Suppressor macrophage (primary cell): ENCODE measurements at places on chromosomes 7 and 10.

GRCh38 chr7:151245360-151246101 lies 3.0 kb downstream of the SMARCD3 start:
- peak; percentile 56 for DNase-seq

DNA sequence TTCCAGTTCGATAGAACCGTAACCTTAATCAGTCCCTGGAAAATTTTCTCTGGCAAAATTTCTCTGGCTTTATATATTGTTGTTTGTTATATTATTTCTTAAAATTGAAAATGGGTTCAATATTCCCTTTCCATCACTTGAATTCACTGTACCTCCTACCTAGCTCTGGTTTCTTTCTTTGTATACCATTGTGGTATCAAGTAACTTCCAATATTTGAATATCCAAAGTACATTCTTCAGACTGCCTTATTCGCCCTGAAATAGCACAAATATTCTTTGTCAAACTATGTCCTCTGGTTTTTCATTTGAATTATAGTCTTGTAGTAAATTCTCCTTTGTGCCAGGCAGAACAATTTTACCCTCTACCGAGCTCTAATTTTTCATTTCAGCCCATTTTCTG lies 541.6 kb downstream of the REEP3 start:
- DNase-seq = no peak

GRCh38 chr10:30373596-30374327 lies 24.7 kb upstream of the MTPAP start:
- DNase-seq = no peak

- no peak for DNase-seq
Measured at GRCh38 chr7:1848013-1848640, 178.1 kb downstream of the ELFN1 start.

GRCh38 chr10:100184426-100184825 lies 1.4 kb downstream of the ERLIN1 start:
- no peak for DNase-seq

- no peak for DNase-seq
Measured at GRCh38 chr10:49562893-49563292, 24.0 kb upstream of the ERCC6 start.

GRCh38 chr7:11714676-11715075 lies 117.3 kb downstream of the THSD7A start:
- DNase-seq = no peak

DNA sequence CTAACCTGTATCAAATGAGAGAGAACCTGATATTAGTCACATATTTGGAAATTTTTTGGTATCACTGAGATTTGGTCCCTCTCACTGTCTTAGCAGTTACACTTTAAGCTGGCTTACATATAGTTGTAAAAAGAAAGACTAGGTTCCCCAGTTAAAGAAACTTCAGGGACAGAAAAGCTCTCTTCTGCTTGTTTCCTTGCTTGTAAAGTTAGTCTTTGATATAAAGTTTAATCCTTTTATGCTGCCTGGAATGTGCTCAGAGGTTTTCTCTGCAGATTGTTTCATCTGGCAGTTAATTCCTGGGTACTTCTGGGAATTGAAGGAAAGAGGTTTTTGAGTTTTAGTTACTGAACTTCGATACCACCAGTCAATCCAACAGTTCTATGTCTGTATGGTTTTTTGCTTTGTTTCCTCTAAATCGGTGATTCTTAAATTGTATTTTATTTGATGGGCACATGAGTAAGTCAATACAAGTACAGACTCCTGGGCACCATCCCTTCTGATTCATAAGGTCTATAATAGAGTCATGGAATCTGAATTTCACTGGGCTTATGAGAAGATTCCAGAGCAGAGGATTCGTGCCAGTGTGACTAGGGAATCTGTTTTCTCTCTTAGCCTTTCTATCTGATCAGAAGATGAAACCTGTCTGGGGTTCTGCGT lies 1080.9 kb upstream of the C7orf33 start:
- DNase-seq = no peak

GRCh38 chr7:41103331-41103730 lies 599.6 kb downstream of the INHBA start:
- peak; percentile 29 for DNase-seq

DNA sequence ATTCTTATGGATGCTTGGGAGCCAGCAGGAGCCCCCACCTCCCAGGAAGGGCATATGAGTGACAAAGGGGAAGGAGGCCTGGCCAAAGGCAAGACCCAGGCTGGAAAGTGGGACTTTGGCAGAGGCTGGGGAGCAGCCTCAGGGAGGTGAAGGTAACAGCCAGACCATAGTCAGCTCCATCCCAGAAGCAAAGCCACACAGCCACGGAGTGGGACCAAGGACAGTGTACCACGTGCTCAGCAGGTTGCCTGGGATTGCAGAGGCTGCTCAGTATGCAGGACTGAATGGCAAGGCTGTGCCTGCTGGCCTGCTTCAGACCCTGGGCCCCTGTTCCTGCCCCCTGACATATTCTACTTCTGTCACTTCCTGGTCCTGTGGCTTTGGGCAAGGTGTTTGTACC lies 17.6 kb upstream of the GPR26 start:
- DNase-seq = no peak

GRCh38 chr7:90719155-90719554 lies 123.0 kb downstream of the CDK14 start:
- DNase-seq = no peak

GRCh38 chr10:77289027-77289501 lies 348.5 kb downstream of the KCNMA1 start:
- no peak for DNase-seq

- DNase-seq = no peak
Measured at GRCh38 chr7:3437467-3437866, 136.4 kb downstream of the SDK1 start.

DNA sequence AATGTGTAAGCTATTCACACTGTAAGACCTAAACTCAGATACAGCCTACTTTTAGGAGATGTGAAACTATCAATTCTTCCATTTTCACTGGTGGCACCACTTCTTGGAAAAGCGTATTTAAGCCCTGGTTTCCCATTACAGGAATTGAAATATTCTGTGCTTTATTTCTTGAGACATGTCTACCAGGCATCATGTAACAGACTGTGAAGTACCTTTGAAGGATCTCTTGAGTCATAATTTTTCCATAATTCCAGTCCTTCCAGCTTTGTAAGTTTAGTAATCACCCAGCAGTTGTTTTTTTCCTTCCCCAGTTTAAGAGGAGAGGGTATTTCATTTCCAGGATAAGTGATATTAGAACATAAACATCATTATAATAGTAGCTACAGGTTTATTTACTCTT lies 186.0 kb upstream of the PRPS1L1 start:
- no peak for DNase-seq

DNA sequence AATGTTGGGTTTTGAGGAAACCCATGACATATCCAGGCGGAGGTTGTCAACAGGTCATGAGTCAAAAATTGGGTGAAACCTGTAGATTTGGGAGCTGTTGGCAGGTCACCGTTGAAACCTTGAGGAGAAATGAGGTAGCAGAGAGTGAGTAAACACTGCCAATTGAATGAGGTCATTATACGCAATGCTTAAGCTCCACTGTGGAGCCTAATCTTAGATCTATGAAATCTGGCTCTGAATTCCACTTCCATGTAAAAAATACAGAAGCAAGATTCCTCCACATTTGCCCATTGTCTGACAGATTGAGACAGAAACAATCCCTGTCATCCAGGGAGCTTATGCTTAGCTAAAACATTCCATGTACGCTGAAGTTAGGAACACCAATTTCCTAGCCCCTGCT lies 76.0 kb upstream of the IL6 start:
- no peak for DNase-seq

DNA sequence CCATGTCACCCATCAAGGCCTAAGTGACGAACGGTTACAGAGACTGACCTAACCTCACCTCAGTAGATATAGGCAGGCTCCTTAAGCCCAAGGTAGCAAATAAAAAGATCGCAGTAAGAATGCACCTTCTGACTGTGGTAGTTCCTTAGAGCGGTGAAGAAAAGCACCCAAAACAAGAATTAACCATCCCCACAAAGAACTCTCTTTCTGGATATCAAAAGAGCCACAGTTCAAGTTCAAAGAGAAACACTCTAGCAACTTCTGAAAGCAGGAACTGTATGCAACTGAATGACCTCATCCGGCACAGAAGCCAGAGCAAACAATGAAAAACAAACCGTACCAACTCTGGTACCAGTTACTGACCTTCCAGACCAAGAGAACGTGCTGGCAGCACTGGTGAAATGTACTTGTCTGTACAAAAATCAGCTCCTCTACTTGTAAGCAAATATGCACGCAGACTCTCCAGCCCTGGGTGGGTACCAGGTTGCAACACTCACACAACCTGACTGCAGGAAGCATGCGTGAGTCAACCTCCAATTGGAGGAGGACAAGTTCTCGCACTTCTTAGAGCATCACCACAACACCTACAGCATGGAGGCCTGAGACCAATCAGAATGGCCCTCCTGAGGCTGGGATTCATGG lies 202.7 kb downstream of the FAM107B start:
- peak; percentile 51 for DNase-seq

GRCh38 chr7:94149789-94150545 lies 145.8 kb upstream of the BET1 start:
- DNase-seq = no peak

DNA sequence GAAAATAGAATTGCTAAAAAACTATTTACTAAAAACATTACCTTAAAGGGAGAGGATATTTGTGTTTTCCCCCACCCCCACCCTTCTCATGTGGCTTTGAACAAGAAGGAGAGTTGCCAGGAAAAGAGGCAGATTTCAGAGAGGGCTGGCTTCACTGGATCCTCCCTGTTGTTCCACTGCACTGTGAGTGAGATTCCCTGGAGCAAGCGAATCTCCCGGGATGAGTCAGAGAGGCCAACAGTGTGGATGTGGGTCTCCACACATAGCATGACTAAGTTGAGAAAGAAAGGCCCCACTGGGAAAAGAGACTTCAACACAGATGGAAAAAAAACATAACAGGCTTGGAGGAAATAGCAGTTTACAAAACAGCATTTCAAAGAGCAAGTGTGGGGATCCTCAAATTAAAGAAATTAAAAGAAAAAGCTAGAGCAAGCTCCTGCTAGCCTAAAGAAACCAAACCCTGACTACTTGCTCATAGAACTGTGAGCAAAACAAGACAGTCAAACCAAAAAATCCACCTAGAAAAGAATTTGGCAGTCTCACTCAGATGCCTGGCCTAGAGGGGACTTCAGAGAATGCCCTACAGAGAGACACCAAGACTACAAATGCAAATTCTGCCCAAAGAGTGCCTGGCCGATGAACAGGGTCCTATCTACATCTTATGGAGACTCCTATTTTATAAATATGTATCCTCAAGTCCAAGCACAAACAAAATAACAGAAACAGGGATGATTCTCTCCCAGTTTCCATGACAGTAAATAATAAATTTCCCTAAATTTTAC lies 3.4 kb downstream of the CAV1 start:
- DNase-seq = no peak

DNA sequence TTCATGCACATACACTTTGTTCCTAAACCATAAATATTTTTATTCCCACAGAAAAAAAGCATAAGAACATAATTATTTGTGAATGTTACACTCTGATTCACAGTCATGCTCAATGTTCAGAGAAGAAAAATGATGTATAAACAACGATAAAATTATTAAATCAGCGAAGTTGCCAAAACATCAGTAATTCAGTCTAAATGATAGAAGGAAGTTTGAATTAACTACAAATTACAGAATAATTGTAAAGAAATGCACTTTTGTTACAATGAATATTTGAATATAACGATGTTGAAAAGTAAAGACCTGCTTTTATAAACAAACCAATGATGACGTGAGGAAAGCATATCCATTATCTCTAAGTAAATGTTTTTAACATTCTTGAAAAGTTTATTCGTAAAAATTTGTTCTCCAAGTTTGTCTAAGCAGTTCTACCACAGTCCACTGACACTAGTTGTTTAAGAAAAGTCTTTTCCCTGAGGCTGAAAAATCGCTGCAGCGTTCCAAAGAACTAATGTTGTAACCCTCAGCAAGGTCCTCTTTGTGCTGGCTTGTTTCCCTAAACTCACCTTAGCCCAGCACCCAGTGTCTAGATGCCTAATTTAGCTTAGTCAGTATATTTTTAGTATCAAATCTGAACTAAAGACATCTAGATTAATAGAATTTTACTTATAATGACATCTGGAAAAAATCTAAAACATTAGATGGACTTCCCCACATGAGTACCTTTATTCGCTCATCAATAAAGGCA lies 30.4 kb downstream of the TSPAN12 start:
- DNase-seq = no peak

GRCh38 chr10:43230101-43230908 lies 36.6 kb downstream of the RASGEF1A start:
- DNase-seq = no peak

- DNase-seq = no peak
Measured at GRCh38 chr7:19080093-19080492, 37.3 kb downstream of the TWIST1 start.

DNA sequence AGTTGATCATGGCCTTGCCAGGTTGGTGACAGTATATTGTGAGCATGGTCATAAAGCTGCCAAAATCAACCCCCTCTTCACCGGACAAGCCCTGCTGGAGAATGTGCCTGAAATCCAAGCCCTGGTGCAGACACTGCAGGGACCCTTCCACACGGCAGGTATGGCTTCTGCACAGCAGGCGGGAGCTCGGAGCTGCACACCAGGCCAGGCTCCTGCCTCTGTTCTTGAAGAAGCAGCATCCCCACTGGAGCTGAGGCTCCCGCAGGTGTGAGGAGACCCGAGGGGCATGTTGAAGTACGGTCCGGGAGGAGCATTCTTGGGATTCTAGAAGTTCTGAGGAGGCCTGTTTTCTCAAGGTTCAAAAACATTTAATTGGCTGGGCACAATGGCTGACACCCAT lies 12.7 kb downstream of the DHTKD1 start:
- no peak for DNase-seq

GRCh38 chr7:130595986-130596385 lies 72.6 kb downstream of the COPG2 start:
- no peak for DNase-seq

DNA sequence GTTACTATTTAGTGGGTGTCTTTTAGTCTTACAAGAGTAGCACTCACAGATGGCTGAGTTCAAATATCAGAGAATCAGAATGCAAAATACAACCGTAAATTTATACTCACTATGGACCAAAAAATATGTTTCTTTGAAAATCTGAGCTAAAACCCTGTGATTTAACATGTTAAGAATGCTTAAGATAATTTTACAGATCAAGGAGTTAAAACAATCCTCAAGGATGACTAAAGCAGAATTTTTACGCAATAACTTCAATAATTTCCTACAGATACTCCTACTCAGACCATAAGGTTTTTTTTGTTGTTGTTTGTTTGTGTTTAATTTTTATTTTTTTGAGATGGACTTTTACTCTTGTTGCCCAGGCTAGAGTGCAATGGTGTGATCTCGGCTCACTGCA lies 47.9 kb upstream of the CCDC6 start:
- no peak for DNase-seq

GRCh38 chr7:140767418-140767817 lies 70.9 kb downstream of the NDUFB2 start:
- DNase-seq = no peak

DNA sequence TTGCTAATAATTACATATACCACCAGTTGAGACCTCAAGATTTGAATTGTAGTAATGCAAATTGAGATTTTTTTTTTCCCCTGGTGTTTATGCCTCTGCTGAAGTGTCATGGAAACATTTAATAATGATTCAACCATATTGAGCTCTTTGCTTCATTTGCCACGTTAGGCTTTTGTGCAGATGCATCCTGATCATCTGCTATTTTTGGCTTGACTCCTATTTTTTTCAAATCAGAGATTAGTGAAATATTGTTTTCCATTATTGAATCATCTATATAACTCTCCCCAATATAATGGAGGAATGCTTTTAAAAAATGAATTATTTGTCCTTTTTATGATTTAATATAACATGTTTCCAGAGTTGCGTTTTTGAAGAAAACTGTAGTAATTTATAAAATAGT lies 115.1 kb downstream of the SRI start:
- DNase-seq = no peak
